ENCODE measurements at places on chromosomes 16 and 17. TPM values are rescaled to one million over a fixed set of nuclear protein-coding genes. Genes with fewer than 3 reads are reported as not detected.

Gene HS3ST3B1
- total RNA-seq: 9.2 TPM

Gene P2RX5
- 2.7 TPM for total RNA-seq

Gene BRIP1
- total RNA-seq: 2.4 TPM

Gene ADORA2B
- total RNA-seq: 18.4 TPM

Gene ZFPM1
- 3.9 TPM for total RNA-seq

Gene RILP
- 3.9 TPM for total RNA-seq

Gene CDK5R1
- total RNA-seq: 1.5 TPM

Gene SOCS1
- total RNA-seq: 8.4 TPM

Gene SBK1
- not detected for total RNA-seq

Gene CBFB
- 162 TPM for total RNA-seq

Gene BCKDK
- 19.3 TPM for total RNA-seq

Gene ASGR1
- 1.1 TPM for total RNA-seq

Gene OR4D1
- total RNA-seq: not detected

Gene SPNS1
- total RNA-seq: 26.4 TPM

Gene TBX21
- not detected for total RNA-seq

Gene TM4SF5
- total RNA-seq: not detected

Gene TELO2
- 12.8 TPM for total RNA-seq

Gene CHST6
- total RNA-seq: 4.5 TPM

Gene PABPN1L
- total RNA-seq: not detected
